Activated CD4-positive, CD25-positive, alpha-beta regulatory T cell (primary cell): ENCODE measurements at places on chromosomes 5 and 9.

GRCh38 chr5:39199335-39199734 is 20.0 kb downstream of the FYB1 start:
- no peak for DNase-seq

GRCh38 chr5:55218967-55219366 is 8.1 kb downstream of the MCIDAS start:
- no peak for DNase-seq

GRCh38 chr5:164188733-164189148 is 683.3 kb downstream of the MAT2B start:
- DNase-seq: no peak

- no peak for DNase-seq
Observed at GRCh38 chr5:180127682-180128670, 56.4 kb upstream of the RNF130 start.

DNA sequence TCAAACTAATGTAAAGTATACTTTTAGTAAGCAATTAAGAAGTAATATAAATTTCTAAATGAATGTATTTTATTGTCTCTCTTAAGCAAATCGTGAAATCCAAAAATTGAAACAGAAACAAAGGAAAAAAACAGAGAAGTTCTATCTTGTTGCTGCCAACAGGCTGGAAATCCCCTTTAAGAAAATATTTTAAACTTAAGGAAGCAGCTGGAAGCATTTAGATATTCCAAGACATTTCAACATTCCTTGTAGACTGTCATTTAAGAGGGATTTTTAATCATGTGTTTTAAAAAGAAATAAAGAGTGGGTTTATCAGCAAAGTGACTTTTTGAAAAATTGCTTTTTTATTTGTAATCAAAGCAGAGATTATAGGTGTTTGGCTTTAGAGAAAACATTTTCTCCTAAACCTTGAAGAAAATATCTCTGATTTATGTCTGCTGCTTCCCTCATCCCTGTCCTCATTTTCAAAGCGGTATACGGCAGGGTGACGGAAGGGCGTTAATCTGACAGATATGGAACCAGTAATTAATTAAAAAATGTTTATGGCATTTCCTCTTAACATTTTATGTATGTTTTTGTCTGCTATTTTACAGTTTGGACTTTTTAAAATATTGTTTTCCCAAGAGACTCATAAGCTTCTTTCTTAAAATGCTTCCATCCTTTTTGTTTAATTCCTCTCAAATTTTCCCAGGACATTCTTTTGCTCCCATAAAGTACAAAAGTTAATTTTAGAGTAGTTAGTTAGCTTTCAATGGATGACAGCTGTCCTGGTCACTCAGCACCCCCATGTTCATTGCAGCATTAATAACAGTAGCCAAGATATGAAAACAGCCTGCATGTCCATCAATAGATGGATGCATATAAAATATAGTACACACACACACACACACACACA is 245.6 kb downstream of the LURAP1L start:
- DNase-seq: no peak

GRCh38 chr9:133108794-133109641 is 12.0 kb downstream of the RALGDS start:
- no peak for DNase-seq

GRCh38 chr5:127441799-127442484 is 75.5 kb upstream of the PRRC1 start:
- no peak for DNase-seq

- no peak for DNase-seq
Observed at GRCh38 chr9:6805532-6805931, 47.8 kb downstream of the KDM4C start.

- DNase-seq: no peak
Observed at GRCh38 chr5:168401880-168402279, 84.4 kb upstream of the RARS1 start.

GRCh38 chr5:176337913-176338312 is 23.7 kb downstream of the KIAA1191 start:
- DNase-seq: no peak

DNA sequence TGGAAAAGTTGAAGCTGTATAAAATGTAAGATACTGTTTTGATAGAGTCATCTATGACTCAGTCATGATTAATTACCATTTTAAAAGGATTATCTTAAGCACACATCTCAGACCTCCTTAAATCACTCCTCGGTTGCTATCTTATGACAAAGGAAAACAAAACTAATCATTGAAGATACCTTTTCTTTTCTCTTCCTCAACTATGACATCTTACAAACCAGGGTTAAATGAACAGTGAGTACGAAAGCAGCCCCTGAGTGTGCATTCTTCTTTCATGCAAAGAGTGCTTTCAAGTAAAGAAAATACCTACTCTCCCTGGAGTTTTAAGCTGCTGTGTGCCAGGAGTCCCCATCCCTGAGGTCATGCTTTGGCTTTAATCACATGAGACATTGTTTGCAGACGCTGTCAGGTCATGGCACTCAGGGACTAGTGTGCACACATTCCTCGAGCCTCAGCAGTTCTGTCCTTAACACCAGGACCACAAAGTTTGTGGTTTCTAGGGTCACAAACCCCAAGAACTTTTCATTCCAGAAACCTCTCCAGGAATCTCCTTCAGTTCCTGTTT is 86.7 kb upstream of the ICE1 start:
- DNase-seq: no peak

DNA sequence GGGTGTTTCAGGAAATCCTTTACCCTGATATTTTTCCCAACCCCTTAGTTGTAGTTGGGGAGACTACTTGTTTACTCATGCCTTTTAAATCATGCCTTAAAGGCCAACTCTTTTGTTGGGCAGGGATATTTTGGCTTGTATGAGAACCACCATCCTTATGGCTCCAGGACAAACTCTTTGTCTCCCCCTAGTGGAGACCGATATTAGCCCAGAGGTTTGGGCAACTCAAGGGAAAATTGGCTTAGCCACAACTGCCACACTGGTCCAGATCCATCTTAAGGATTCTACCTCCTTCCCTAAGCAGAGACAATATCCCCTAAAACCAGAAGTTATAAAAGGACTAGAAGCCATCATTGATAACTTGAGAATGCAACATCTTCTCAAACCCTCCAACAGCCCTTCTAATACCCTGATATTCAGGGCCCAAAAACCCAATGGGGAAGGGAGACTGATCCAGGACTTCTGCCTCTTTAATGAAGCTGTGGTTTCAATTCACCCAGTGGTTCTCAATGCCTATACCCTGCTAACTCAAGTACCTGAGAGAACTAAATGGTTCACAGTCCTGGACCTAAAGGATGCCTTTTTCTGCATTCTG is 100.9 kb upstream of the HCN1 start:
- no peak for DNase-seq
